Osteoblast (primary cell): ENCODE measurements at places on chromosomes 6 and 20.

DNA sequence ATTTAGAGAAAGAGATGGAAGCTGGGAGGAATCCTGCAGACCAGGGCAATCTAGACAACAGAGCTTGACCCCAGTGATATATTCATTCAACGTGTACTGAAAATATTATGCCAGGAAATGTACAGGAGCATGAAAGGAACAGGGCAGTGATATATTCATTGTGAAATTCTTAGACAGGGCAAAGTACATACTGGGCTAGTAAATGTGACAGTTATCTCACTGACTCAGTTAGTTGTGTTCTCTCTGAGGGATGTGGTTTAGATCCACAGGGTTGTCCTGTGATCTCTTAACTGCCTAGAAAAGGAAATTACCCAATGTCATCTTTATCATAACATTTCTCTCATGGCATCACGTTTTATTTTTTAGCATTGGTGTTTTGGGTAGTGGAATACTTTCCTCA is 891.3 kb downstream of the EYS start:
- H3K4me3 ChIP-seq: no peak overlapping the region
- no peak overlapping the region for H3K27ac ChIP-seq
- H3K36me3 ChIP-seq: no peaks in the 10 kb centered on the region

DNA sequence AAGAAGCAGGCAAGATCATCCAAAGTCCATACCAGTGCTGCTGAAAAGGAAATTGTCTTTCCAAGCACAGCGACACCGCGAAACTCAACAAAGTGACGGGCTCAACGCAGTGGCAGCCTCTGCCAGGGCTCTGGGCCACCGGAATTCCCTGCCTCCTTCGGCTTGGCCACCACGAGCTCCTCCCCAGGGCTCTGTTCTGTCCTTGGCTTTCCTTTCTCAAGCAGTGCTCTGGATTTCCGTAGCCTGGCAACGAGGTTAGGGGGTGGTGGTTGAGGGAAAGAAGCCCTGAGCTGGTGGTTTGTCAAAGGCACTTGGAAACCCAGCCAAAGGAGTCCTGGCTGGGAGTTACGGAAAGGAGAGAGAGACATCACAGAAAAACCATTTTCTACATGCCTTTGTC is 31.2 kb downstream of the PRR18 start:
- peaks cover 6% of the 10 kb centered on the region for H3K4me1 ChIP-seq
- no peak overlapping the region for H3K27ac ChIP-seq
- peak; percentile 82 for DNase-seq
- no peaks in the 10 kb centered on the region for H3K36me3 ChIP-seq
- H3K27me3 ChIP-seq: no peaks in the 10 kb centered on the region
- H3K4me3 ChIP-seq: peak overlapping the region; percentile 51

DNA sequence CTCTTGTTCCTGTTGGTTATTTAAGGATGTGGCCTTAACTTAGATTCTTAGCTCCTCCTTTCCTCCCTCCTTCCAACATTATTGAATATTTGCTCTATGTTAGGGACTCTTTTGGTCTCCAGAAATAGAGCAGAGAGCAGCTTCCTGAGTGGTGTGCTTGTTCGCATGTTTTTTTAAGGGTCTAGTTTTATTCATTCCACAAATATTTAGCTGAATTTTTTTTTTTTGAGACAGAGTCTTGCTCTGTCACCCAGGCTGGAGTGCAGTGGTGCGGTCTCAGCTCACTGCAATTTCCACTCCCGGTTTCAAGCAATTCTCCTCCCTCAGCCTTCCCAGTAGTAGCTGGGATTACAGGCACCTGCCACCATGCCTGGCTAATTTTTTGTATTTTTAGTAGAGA is 169.2 kb downstream of the ZFAND3 start:
- peak overlapping the region; percentile 13 for H3K27ac ChIP-seq
- no peak for DNase-seq
- H3K4me1 ChIP-seq: peaks cover 46% of the 10 kb centered on the region
- H3K4me3 ChIP-seq: no peak overlapping the region
- no peaks in the 10 kb centered on the region for H3K36me3 ChIP-seq
- H3K27me3 ChIP-seq: no peaks in the 10 kb centered on the region

DNA sequence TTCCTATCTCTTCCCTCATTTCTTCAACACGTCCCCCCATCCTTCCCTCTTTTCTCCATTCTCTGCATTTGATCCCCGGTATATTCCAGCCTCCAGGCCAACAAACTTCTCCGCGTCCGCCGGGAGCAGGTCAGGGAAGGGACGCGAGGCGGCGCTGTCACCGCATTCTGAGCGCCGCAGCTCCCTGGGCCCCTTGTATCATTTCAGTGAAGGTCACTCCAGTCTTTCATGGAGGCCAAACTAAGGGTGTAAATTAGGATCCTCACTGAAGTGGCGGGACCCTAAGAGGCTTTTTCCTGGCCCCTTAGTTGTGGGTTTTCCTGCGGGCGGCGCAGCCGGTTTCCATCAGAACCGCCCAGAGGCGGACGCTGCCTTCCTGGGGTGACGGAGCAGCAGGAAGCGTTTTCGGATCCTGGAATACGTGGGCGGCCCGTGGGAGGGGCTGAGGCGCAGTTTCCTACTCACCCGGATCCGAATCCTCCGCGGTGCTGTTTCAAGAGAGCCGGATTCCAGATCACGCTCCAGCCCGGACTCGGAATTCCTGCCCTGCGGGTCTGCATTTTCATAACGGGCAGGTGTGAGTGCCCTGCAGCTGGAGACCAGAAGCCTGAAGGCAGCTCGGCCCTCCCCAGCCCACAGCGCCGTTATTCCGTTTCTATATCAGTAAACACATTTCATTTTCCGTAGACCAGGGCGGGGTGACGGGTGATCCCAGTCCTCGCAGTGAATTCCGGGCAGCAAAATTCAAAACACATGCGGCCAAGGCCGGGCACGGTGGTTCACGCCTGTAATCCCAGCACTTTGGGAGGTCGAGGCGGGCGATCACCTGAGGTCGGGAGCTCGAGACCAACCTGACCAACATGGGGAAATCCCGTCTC is 3.6 kb upstream of the MICA start:
- peak; percentile 92 for DNase-seq
- peak overlapping the region; percentile 70 for H3K27ac ChIP-seq
- no peaks in the 10 kb centered on the region for H3K36me3 ChIP-seq
- no peaks in the 10 kb centered on the region for H3K27me3 ChIP-seq

GRCh38 chr20:46558511-46558959 is 8.1 kb upstream of the OCSTAMP start:
- peaks cover 23% of the 10 kb centered on the region for H3K4me1 ChIP-seq
- no peaks in the 10 kb centered on the region for H3K36me3 ChIP-seq
- H3K4me3 ChIP-seq: no peak overlapping the region
- peak overlapping the region; percentile 20 for H3K27ac ChIP-seq
- peak; percentile 93 for DNase-seq
- no peaks in the 10 kb centered on the region for H3K27me3 ChIP-seq

DNA sequence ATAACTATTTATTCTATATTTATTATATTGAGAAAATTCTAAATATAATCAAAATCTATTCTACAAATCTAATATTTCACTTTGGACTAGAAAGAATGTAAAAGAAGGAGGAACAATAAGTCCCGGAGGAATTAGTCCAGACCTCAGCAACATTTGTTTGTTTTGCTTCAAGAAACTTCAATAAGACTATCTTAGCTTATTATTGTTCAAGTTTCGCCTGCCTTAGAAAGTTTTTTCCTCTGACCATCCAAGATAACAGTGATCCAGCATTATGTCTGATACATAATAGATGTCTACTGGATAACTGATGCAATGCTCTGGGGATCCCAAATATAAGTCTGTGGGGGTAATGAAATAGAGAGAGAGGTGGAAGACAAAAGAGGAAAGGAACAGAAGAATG is 28.7 kb upstream of the NT5E start:
- no peak overlapping the region for H3K4me3 ChIP-seq
- no peak for DNase-seq
- no peaks in the 10 kb centered on the region for H3K36me3 ChIP-seq
- peaks cover 65% of the 10 kb centered on the region for H3K4me1 ChIP-seq

DNA sequence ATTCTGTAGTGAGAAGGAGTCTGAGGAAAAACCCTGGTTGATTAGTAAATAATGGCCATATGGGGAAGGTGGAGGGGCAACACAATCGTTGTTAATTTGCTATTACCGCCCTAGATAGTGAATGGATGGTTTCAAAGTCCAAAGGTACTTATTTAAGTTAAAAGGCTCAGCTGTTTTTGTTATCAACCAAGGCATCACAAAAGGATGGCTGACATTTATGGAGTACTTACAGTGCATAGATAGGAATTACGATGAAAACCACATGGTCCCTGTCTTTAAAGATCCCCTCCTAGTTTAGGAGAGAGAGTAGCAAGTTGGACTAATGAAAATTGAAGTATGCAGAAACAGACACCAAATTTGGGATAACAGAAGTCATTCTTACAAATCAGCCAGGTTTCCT is 319.6 kb downstream of the CDKAL1 start:
- no peaks in the 10 kb centered on the region for H3K27me3 ChIP-seq
- H3K4me1 ChIP-seq: no peaks in the 10 kb centered on the region
- H3K27ac ChIP-seq: no peak overlapping the region
- no peaks in the 10 kb centered on the region for H3K36me3 ChIP-seq
- H3K4me3 ChIP-seq: no peak overlapping the region
